ENCODE measurements at places on chromosomes 1 and 21.
A peak's percentile ranks its signal among the peaks of the same experiment; 100 is the strongest.

- DNase-seq, result no peak
Measured at GRCh38 chr1:201354901-201355295, 22.6 kb downstream of the TNNT2 start.

DNA sequence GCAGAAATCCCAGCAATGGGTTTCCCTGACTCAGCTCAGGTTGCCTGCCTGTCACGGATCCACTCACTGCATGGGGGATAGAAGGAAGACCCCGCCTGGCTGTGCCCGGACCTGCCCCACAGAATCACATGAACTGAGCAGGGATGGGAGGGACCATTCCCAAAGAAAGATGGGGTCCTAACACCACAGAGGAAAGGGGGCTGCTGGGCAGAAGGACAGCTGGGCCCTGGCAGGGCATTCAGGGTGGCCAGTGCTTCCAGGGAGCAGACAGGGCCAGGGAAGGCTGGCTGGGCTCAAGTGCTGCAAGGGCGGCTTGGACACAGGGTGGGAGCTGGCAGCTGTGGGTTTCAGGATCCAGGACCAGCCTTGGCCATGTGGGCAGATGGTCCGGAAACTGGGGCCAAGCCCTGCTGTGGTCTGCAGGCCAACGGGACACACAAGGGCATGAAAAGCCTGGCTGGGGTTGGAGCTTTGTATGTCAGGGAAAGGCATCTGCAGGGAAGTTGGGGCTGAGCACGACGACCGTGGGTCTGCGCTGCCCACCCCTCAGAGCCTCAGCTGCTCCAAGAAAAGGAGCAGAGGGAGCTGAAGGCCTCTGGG lies 723.9 kb downstream of the PTPRU start:
- no peak for DNase-seq

GRCh38 chr1:21293537-21294265 lies 3.4 kb upstream of the ECE1 start:
- DNase-seq, result peak; percentile 80

DNA sequence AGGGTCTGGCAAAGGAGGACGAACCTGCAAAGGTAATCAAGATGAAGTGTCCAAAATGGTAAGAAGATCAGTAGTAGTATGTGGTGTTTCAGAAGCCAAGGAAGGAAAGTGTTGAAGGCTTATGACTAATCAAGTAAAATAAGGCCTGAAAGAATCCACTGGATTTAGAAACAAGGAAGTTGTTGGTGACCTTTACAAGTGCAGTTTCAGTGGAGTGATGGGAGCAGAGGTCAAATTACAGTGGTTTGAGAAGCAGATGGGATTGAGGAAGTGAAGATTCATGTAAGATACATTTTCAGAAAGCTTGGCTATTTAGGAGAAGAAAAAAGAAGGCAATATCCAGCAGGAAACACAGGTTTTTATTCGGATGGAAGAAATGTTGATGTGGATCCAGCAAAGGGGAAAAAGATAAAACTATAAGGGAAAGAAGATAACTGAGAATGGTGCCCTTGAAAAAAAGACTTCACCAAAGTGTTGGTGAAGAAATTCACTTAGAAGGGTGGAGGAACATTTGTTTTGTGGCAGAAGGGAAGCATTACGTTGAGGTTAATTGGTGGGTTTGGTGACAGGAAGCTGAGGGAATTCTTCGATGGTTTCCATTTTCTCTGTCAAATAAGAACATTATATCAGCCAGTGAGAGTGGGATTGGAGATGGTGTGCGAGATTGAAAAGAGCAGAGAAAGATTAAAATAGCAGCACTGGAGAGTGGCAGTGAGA lies 2.1 kb downstream of the ARMH1 start:
- DNase-seq, result no peak

- no peak for DNase-seq
Measured at GRCh38 chr1:80656014-80656636, 1144.6 kb upstream of the ADGRL2 start.

GRCh38 chr1:210883821-210884220 lies 250.1 kb downstream of the KCNH1 start:
- no peak for DNase-seq

GRCh38 chr21:15421441-15421881 lies 308.3 kb upstream of the USP25 start:
- DNase-seq, result no peak

GRCh38 chr1:113905435-113905861 lies 322 bp downstream of the DCLRE1B start:
- no peak for DNase-seq

GRCh38 chr1:39142401-39143060 lies 62.0 kb upstream of the MACF1 start:
- no peak for DNase-seq

DNA sequence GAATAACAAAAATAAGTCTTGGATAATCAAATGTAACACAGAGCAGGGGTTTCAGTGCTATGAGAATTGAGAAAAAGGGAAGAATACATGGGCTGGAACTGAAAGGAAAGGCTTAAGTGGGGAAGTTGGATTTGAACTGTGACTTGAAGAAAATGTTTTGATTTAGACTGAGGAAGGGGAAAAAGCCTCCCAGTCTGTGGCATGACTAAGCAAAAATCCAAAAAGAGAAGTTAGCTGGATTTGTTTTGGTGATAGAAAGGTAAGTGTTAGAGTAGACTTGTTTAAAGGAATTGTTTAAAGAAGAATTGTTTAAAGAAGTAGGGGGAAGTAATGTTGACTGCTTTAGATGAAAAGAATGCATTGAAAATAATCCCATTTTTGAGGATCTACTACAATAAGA lies 46.0 kb downstream of the KCNK2 start:
- DNase-seq, result no peak

DNA sequence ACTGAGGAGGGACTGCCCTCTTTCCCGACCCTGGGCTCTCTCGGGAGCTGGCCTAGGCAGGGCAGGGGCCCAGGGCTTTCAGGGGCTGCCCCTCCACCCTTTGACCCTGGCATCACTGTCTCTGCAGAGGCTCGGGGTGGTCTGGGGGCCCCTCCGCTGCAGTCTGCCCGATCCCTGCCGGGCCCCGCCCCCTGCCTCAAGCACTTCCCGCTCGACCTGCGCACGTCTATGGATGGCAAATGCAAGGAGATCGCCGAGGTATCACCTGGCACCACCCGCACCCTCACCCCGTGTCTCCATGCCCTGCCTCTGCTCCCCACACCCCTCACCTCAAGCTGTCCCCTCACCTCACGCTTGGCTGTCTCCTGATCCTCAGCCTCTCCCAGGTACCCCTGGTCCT lies 5.5 kb downstream of the AMPD2 start:
- DNase-seq, result no peak

- no peak for DNase-seq
Measured at GRCh38 chr1:241677201-241677600, 25.1 kb downstream of the WDR64 start.

DNA sequence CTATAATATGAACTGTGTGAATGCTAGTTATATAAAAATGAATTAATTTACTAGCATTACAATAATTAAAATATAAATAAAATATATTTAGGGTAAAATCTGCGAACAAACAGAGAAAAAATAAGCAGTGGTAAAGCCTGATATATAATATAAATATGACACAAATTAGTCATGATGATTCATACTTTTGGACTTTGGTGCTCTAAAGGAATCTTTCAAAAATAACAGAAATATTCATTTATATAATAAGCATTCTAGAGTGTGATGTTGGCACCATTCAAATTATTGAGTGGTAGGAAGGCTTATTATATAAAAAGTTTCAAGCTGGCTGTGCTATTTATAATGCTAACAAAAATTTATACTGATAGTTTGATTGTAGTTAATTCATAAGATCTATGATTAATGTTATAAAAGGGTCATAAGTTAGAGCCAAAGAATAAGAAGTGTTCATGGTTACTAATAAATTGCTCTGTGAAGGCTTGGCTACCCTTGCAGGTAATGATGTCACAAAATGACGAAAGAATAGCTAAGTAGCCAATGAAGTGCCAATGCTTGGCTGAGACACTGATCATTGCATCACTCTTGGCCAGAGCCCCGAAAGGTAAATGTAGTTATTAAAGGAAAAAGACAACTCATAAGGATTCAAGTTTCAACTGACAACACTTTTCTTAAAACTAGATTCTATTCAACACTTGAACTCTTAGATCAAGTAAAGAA lies 108.7 kb downstream of the USH2A start:
- no peak for DNase-seq

DNA sequence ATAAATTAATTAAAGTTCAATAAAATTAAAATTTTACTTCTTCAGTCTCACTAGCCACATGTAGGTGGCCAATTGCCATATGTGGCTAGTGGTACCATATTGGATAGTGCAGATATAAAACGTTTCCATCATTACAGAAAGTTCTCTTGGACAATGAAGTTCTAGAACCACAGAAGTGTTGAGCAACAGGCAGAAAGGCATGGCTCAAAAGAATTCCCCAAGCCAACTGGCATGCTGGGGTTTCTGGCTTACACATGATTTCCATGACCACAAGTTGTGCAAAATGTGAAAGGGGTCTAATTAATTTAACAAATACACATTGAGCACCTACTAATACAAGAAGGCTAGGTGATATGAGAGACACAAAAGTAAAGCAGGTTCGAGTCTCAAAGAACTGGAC lies 72.2 kb upstream of the CDC42BPA start:
- DNase-seq, result no peak

DNA sequence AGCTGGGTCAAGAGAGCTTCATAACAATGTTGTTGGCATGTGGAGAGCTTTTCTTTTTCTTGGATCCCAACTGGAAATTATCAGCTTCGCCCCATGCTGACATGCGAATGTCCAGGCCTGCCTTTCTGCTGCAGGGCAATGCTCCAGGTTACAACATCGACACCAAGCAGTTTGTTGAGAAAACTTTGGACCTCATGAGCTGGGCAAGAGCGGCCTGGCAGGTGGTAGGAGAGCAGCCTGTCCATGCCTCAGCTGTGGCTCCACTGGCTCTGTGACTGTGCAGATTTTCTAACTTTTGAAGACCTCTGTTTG lies 41.4 kb downstream of the MTARC1 start:
- no peak for DNase-seq

DNA sequence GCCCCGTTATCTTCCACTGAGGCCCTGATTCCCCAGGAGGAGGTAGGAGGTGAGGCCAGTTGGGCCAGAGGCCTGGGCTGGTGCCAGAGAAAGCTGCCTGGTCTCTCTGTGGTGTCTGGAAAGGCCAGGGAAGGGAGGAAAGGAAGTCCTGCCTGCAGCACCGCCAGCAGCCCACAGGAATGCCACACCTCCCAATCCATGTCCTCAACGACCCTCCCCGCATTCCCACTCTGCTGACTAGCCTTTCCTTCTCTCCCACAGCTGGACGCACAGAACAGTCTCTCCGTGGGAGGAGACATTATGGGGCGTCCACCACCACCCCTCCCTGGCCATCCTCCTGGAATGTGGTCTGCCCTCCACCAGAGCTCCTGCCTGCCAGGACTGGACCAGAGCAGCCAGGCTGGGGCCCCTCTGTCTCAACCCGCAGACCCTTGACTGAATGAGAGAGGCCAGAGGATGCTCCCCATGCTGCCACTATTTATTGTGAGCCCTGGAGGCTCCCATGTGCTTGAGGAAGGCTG lies 18.0 kb downstream of the CSF1 start:
- DNase-seq, result no peak

DNA sequence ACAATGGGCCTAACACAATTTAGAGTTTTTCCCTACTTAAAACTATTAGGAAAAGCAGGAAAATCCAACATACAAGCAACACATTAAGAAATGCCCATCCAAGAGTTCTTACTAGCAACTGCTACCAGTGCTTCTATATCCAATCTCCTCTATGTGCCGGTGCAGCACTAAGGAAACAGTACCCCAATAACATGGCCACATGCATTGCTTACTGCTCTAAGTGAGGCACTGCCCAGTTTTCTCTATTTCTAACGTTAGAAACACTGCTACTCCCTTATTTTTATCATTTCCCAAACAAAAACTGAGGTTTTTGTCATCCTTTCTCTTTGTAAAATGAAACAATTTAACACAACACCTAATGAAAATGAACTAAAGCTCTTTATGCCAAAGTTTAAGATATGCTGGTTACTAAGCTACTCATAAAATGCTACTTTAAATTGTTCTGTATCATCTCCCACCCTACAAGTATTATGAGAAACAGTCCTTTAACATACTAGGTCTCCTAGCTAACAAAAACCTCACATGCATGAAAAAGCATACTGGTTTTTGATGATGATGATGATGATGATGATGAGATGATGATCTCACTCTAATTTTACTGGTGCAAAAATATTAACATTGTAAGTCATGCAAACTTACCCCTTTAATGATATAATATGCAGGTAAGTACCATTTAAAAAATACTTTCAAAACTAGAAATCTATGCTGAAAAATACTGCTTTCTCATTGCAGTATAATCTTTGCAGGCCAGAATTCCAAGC lies 90.7 kb upstream of the TTC39A start:
- DNase-seq, result no peak

DNA sequence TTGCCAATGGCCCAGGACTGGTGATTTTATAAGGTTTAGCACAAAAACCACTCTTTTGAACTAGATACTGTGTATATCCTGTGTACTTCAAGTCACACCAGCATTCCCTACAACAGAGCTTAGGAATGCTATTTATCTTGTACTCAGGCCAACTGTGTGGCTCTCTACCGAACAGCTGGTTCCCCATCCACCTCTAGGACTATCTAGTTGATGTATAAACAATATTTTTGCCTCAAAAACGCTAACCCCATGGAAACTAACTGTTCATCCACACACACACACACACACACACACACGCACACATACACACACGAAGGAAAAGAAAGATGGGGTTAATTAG lies 28.7 kb upstream of the SLC45A3 start:
- no peak for DNase-seq

- DNase-seq, result no peak
Measured at GRCh38 chr1:27006683-27007082, 6.0 kb downstream of the TENT5B start.

- DNase-seq, result peak; percentile 46
Measured at GRCh38 chr1:66996018-66996682, 57.8 kb downstream of the SLC35D1 start.

GRCh38 chr1:222631611-222632208 lies 13.8 kb downstream of the MIA3 start:
- DNase-seq, result no peak

GRCh38 chr1:68175621-68176398 lies 56.5 kb downstream of the WLS start:
- no peak for DNase-seq
